Adrenal gland (tissue), 19 donors: ENCODE measurements at places on chromosomes 7 and 10.

- DNase-seq: no peak
Observed at GRCh38 chr10:121524157-121524817, 74.0 kb downstream of the FGFR2 start.

DNA sequence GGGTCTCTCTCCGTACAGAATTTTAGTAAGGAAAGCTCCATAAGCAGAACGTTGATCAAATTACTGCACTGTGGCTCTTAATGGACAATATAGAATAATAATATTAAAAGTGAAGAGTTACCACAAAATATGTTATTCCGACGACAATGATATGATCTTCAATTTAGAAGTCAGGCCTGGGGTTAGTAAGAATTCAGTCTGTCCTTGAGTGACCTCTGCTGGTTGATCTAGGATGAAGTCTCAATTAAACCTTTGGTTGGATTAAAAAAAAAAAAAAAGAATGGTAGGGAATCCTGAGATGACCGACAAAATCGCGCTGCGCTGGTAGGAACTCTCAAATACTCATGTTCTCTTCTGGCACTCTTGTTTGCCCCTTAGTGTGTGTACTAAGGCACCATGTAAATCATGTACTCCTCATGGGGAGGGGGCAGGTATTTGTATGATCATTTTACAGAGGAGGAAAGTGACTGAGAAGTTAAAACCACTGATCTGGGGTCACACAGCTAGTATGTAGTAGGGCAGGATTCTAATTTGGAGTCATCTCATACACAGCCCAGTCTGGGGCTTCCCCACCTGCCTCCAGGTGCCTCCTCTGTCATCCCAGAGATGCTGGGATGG is 161.3 kb upstream of the NPVF start:
- DNase-seq: peak; percentile 49

- DNase-seq: no peak
Observed at GRCh38 chr7:96686305-96686704, 23.3 kb downstream of the SEM1 start.

GRCh38 chr10:128973221-128973620 is 493.8 kb upstream of the MGMT start:
- DNase-seq: no peak

DNA sequence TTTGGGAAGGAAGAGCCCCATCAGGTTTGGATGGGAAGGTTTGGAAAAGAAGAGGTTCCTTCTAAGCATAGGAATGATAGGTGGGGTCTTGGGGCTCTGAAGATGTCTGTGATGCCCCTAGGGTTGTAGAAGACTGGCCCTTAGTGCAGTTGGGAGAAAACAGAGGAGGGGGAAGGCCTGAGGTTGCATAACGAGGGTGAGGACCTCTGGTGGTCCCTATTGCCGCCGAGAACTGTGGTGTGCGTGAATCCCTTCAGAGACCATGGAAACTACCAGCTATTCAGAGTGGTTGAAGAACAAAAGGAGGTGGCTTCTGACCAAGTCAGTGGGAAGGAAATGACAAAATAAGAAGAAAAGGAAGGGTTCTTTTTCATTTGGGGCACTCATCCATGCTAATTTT is 3.1 kb upstream of the PKD2L1 start:
- DNase-seq: no peak

GRCh38 chr10:12351447-12351846 is 2.1 kb downstream of the CAMK1D start:
- no peak for DNase-seq

- DNase-seq: peak; percentile 59
Observed at GRCh38 chr10:109974504-109975191, 33.1 kb upstream of the ADD3 start.

- no peak for DNase-seq
Observed at GRCh38 chr10:77289790-77290189, 347.8 kb downstream of the KCNMA1 start.

GRCh38 chr10:107834706-107835105 is 670.2 kb upstream of the SORCS1 start:
- no peak for DNase-seq

- DNase-seq: peak; percentile 84
Observed at GRCh38 chr10:78657163-78657861, 411.5 kb upstream of the ZMIZ1 start.

GRCh38 chr7:78175330-78176100 is 376.9 kb downstream of the PHTF2 start:
- no peak for DNase-seq
